ENCODE measurements at places on chromosomes 7 and 10.

DNA sequence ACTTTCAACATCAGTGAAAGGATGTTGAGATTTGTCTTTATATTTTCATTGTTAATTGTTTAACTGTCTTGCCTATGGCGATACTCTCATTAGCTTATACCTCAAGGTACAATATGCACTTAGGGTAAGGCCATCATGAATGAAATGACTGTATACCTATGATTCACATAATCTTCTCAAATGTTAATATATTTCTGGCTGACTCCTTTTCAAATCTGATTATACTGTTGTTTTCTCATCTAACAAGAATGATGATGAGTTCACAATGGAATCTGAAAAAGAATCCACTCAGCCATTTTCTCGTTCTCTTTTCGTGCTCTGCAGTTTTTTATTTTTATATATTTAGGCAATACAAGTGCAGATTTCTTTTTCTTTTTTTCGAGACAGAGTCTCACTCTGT is 159.1 kb downstream of the ARHGAP12 start:
- no peak for DNase-seq

GRCh38 chr7:142420554-142421362 is 162.9 kb upstream of the PRSS58 start:
- no peak for DNase-seq

DNA sequence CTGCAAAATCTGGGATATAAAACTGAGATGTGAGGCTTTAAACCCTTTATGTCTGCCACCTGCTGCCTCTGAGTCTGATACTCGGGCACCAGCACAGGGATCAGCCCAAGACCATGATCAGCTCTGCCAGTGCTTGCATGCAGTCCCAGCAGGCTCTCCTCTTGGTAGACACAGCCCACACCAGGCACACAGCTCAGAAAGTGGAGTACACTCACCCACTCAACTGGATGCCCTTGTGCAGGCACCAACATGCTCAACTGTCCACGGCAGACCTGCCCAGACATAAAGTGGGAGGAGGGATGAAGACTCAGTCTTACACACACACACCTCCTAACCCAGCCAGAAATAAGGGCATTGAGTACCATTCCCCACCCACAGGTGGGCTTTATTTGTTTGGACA is 18.2 kb upstream of the MYH16 start:
- no peak for DNase-seq

DNA sequence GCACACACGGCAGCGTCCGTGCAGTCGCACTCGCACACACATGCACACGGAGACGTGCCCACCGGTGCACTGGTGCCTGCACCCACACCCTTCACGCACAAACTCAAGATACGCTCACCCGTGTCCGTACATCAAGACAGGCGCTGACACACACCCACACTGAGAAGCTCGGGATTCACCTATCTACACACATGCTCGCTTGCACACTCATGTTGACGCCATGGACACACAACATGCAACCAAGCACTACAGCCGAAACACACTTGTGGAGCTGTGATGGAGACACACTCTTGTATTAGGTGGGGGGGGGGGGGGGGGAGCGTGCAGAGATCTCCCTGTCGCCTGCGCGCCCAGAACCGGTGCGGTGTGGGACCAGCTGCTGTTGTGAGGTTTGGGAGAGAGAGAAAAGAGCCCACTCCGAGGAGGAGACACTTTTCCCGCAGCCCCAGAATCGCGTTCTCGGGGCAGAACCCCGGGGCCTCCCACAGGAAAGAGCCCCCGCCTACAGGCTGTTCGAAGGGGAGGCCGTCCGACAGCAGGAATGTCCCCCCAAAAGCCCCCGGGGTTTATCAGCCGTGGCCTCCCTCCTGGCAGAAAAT is 605 bp upstream of the NFKB2 start:
- DNase-seq: no peak

DNA sequence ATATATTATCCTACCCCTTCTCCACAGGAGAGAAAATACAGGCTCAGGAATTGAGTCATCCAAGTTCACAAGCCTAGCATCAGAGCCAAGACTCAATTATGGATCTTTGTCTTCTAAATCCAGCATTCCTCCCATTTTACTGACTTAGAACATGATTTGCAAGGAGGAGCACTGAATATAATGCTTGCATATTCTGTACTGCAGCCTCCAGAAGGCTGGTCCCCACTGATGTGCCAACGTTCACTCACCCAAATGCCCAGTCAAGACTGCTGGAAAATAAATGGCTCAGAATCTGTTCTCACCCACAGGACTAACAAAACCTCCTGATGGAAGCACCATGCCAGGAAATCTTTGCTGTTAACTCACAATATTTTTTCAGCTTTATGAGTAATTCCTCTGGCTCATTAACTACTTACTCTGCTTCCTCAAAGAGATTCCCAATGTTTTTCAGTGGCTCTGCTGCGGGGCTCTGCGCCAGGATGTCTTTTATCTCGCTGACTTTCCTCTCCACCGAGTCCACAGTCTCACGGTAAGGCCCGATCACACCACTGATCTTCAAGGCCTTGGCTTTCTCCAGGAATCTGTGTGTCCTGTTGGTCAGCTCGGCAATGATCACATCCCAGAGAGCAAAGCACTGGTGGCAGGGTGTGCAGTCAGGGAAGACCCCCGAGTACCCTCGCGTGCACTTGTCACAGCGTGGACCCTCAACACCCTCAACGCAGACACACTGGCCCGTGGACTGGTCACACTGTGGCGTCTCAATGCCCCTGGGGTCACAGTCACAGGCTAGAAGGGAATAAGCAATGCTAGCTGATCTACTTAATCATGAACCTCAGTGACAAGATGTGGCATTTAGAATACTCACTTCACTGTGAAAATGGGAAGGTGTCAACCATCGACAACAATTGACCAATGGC is 48.8 kb downstream of the DLD start:
- DNase-seq: no peak

- DNase-seq: no peak
These were observed 461.4 kb downstream of the KCNMA1 start for GRCh38 chr10:77176232-77176631.

- DNase-seq: no peak
These were observed 306.6 kb downstream of the CAMK1D start for GRCh38 chr10:12655940-12656339.

GRCh38 chr7:128742206-128742605 is 3.0 kb downstream of the CALU start:
- no peak for DNase-seq

- no peak for DNase-seq
These were observed 17.8 kb downstream of the SCD start for GRCh38 chr10:100364735-100365391.

DNA sequence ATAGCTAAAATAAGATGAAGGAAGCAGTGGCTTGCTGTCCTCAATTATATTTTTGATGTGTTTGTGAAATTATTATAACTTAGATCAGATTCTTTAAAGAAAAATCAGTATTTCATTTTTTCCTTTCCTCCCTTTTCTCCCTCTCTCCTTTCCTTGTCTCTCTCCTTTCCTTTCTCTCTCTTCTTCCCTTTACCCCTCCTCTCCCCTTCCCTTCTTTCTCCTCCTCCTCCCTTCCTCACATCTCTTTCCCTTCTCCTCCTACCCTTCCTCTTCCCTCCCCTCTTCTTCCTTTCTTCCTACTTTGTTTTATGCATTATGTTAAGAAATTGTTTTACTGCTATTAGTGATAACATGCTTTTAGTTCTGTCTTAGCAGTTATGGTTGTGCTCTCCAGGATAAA is 171.5 kb downstream of the ADK start:
- DNase-seq: no peak

DNA sequence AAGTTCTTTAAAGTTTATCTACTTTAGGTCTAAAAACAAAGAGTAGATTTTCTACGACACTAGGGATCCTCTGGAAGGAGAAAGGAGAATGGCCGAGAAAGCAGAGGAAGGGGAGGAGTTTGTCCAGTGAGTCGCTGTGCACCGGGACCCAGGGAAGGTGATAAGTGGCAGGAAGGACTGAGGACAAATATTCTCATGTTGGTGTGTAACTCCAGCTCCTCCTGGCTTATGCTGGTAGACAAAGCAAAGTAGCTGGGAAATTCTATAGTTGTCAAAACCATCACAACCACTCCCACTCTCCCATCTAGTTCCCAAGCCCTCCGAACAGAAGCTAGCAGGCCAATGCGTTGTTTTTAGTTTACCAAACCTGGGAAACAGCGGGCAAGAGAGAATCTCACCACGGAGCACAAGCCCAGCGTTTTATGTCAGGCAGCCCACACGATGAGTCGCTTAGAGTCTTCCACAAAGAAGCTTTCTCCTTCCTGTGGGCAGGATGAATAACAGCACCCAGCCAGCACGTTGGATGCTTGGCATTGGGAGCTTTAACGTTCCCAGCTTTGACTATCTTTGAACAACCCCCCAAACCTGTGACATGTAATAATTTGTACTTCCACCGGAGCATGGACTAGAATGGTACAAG is 32.9 kb upstream of the JCAD start:
- no peak for DNase-seq

DNA sequence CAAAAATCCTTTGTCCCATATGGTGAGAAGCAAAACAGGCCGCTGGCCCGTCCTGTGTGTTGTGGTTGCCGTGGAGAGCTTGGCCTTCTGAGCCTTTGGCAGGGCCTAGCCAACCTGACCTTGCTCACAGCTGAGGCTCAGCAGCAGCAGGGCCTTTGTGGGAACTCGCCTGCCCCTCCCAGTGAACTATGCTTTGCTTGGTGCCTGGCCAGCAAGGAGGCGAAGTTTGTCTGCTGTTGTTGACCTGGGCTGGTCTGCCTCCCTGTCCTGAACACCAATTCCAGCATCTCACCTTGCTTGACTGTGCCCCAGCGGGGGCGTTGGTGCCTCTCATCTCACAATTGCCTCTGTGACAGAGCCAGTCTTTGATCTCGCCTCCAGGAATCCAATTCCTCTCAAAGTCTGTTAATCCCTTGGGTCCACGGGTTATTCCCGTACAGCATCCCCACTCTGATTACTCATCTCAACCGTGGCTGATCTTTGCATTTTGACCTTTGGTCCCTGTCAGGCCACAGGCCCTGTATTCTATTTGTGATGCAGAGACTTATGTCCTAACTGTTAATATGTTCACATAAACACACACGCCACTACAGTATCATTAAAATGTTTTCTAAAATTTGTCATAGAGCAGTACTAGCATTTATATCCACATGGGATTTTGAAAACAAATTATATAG is 22.6 kb downstream of the EPDR1 start:
- DNase-seq: no peak

DNA sequence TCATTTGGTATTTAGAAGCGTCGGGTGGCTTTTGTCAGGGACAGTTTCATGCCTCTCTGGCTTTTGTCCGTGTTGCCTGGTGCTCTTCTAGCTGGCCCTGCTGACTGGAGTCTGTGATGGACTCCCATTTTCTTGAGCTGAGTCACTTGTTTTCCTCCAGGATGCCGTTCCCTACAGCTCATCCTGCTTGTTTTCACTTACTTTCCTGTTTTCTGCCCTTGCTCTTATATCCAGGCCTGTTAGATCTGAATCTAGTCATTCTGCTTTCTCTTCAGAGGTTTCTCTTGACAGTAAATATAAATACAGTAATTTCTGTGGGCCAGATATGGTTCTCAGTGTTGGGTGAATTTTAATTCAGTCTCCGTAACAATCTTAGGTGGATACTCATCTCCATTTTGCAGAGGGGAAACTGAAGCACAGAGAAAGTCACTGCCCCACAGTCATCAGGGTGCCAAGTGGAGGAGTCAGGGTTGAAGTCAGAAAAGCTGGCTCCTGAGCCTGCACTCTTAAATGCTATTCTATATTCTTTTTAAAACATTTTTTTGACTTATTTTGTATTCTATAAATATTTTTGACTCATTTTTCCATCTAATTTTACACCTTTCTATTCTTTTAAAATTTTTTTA is 85.4 kb downstream of the CCNY start:
- no peak for DNase-seq

- DNase-seq: no peak
These were observed 337.5 kb downstream of the CXCL12 start for GRCh38 chr10:44047361-44047760.

GRCh38 chr7:30931161-30931928 is 19.7 kb downstream of the AQP1 start:
- DNase-seq: peak; percentile 4

- no peak for DNase-seq
These were observed 89.6 kb downstream of the GALNT17 start for GRCh38 chr7:71221549-71221948.

GRCh38 chr10:69742356-69742695 is 59.4 kb upstream of the COL13A1 start:
- DNase-seq: no peak

- DNase-seq: no peak
These were observed 77.1 kb downstream of the ORC5 start for GRCh38 chr7:104130726-104131125.

GRCh38 chr7:131546583-131547141 is 9.8 kb downstream of the PODXL start:
- DNase-seq: peak; percentile 75

- DNase-seq: no peak
These were observed 335.1 kb upstream of the SEMA3A start for GRCh38 chr7:84529480-84530205.

- no peak for DNase-seq
These were observed 119.8 kb downstream of the TWIST1 start for GRCh38 chr7:18997477-18998150.

DNA sequence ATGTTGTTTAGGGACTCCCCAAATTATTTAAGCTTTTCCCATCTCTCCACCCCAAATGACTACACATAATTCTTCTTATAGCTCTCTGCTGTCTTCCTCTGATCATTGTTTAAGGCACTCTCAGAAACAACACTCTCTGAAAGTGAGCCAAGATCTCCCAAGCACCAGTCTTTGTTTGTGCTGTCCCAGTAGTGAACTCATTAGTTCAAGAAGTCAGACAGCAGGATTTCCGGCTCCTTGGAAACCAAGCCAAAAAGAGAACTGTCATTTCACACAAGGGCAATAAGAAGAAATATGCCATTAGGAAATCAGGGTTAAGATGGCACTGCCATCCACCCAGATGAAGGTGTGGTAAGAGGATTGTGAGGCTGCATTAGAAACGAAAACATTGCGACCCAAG is 83.1 kb downstream of the FZD1 start:
- DNase-seq: no peak

- no peak for DNase-seq
These were observed 35.2 kb upstream of the FZD1 start for GRCh38 chr7:91228927-91229558.

GRCh38 chr7:157032128-157032527 is 21.7 kb upstream of the MNX1 start:
- DNase-seq: no peak

- no peak for DNase-seq
These were observed 27.1 kb downstream of the DAGLB start for GRCh38 chr7:6420680-6421079.

DNA sequence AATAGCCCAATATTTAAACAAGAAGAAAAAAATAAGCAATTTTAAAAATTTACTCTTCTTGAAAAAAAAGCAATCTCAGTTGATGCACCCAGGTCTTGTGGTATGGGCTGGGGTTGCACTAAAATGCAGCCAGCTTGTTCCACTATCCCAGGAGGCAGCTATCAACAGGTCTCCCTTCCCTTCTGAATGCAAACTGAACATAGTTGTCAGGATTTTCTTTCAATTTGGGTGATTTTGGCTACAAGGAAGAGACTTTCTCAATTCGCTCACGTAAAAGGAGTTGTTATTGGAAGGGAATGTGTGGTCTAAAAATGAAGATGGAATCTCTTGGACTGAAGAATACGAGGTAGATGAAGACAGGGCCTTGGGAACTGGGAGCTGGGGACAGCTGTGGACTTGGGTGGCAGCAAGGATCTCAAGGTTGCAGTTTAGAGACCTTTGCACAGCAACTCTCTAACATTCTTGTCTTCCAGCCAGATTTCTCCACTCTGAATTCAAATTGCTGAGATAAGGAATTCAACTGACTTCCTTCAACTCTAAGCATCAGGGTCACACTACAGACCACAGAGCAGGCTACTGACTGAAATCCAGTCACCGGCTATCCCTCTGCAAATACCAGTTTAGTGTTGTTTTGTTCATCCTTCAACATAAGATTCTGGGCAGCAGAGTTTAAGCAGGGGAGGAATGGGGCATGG is 3.1 kb upstream of the TMEM26 start:
- no peak for DNase-seq

Data from activated T-cell treated with anti-CD3 and anti-CD28 coated beads, Interleukin-2, amount 50 U/mL, for 48 hours (primary cell).